ENCODE measurements at places on chromosomes 6 and 20. TPM values are rescaled to one million over a fixed set of nuclear protein-coding genes. Genes with fewer than 3 reads are reported as not detected.

- no peak for DNase-seq
These were observed 826 bp downstream of the RIMS4 start for GRCh38 chr20:44809380-44810060.

- DNase-seq, result no peak
These were observed 42.5 kb downstream of the GABRR2 start for GRCh38 chr6:89272596-89272995.

The CRISP2 gene
- polyA plus RNA-seq, result not detected

The CRISP3 gene
- polyA plus RNA-seq, result not detected
